ENCODE measurements at places on chromosomes 11 and 22.

- no peak for DNase-seq
Observed at GRCh38 chr22:37162221-37163095, 12.7 kb upstream of the IL2RB start.

GRCh38 chr11:24598641-24599040 is 101.8 kb downstream of the LUZP2 start:
- no peak for DNase-seq

GRCh38 chr11:96075532-96075959 is 151.6 kb upstream of the MTMR2 start:
- DNase-seq = peak; percentile 9

- DNase-seq = no peak
Observed at GRCh38 chr11:46564459-46564858, 29.4 kb downstream of the AMBRA1 start.

- peak; percentile 3 for DNase-seq
Observed at GRCh38 chr22:24894998-24895397, 51.5 kb downstream of the LHFPL7 start.

DNA sequence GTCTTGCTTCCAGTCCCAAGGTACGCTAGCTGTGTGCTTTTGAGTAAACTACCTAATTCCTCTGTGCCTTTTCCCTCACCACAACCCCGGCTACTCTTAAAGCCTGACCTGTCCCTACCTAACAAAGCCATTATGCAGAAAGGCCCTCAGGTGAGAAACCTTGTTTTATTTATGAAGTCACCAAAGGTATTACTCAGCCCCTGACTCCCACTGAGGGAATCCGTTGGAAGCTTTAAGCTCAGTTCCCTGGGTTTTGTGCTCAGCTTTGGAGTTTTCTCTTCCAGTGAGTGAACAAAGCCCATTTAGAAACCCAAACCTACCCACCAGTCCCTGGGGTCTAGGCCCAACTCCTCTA is 90.9 kb downstream of the APIP start:
- DNase-seq = no peak

- no peak for DNase-seq
Observed at GRCh38 chr11:7572001-7572712, 58.4 kb downstream of the PPFIBP2 start.

- DNase-seq = no peak
Observed at GRCh38 chr11:14618060-14618459, 25.5 kb upstream of the PDE3B start.

GRCh38 chr11:70662691-70663098 is 264.4 kb downstream of the CTTN start:
- no peak for DNase-seq

DNA sequence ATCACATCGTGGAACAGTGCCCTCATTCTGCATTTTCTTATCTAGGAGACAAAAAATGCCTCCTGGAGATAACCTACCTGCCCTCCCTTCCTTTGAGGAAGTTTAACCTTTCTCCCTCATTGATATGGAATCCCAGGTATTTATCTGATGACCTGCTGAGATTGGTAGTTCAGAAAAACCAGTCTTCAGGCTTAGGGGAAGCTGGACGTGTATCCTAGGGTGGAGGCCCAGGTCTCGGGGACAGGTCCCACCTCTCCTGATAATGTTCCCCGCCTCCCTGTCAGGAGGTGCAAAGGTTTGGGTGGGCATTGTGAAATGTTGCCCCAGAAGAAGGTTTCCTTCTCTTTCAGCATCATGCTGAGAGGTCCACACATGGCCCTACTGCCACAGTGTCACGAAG is 186.9 kb upstream of the NAV2 start:
- DNase-seq = no peak

- DNase-seq = no peak
Observed at GRCh38 chr11:2789331-2789730, 89.5 kb upstream of the KCNQ1OT1 start.

DNA sequence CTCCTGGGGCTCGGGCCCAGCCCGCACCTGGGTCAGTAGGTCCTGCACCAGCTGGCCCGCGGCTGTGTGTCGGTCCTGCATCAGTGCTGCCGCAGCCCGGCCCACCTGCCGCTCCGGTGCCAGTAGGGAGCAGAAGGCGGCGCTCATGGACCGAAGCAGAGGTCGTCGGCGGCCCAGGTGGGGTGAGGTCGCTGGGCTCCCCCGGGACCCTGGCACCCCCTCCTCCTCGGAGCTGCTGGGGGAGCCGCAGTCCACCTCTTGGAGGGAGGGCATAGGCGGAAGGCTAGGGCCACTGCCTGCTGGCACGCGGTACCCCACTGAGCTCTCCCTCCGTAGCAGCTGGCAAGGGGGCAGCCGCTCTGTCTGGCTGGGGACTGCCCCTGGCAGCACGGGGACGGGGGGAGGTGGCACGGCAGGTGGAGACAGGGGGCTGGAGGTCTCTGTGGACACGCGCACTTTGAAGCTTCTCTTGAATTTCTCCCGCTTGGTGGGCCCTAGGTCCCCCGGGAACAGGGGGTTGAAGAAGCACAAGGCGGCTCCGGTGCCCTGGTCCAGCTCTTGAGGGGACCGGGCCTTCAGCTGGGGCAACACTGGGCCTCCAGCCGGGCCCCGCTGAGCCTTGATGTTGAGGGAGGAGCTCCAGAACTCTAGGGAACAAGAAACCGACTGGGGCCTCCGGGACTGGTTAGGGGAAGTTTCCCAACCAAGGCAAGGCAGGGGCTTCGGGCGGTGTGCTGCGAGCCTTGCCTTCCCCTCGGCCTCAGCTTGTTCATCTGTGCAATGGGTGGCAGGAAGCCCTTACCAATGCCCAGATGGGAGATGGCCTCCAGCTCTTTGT is 1.4 kb downstream of the RIN1 start:
- DNase-seq = peak; percentile 69

- DNase-seq = no peak
Observed at GRCh38 chr11:69427906-69428880, 53.3 kb upstream of the LINC01488 start.

GRCh38 chr11:73570415-73571114 is 27.3 kb downstream of the FAM168A start:
- DNase-seq = no peak

DNA sequence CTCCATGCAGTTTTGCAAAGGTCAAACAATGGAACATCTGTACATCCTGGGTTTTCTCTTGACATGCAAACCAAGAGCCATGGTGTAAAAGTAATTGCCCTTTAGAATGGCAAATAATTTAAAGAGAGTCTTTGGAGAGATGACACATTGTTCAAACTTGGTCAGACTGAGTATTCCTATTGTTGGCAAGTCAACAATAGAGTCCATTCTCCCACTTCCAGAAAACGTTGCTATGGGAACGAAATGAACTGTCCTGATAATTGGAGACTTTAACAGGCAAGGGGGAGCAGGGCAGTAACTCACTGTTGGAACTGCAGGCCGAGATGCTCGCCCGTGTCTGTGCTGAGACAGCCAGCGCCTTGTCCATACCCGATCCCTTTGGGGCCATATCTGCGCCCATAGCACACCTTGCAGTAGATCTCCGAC is 13.9 kb downstream of the CSRP3 start:
- DNase-seq = no peak

DNA sequence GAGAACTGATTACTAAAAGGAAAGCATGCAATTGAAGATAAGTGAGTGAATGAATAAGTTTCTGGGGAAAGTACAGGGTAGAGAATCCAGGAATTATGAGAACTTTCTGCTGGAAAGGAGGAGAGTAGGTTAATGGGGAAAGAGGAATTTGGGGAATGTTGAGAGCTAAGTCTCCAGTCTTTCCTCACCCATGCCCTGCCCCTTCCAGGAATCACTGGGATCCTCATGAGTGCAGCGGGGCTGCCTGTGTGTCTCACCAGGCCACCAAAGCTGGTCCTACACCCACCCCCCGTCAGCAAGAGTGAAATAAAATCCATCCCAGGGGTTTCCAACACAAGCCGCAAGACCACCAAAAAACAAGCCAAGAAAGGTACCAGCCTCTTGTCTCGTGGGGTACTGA is 17.0 kb downstream of the DTX4 start:
- DNase-seq = no peak

DNA sequence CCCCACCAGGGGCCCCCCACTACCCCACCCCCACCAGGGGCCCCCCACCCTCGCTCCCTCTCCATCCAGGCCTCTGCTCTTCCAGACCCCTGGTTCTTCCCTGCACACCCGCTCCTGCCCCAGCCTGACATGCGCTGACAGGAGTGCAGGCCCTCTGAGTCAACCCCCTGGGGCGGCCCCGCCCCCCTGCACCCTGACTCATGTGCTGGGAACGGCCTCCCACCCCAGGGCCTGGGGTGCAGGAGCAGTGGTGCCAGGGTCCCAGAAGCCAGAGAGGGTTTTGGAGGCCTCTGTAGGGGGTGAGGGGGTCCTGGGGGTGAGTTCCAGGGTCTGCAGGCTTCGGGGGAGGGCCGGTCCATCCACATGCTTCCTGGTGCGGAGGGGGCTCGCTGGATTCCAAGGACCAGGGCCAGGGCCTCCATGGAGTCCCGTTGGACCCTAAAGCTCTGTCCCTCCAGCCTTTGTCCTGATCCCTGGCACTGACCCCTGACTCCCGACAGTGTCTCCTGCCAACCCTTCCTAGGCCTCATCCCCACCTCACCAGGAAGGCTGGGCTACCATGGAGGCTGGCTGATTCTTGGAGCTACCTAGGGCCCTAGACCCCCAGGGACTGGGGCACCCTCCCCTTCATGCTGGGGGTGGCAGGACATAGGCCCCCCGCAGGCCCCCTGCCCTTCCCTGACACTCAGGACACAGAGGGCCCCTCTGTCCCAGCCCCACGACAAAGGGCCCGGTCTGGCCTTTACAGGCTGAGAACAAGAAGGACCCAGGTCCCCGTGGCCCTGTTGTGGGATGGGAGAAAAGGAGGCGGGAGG is 583 bp upstream of the PKP3 start:
- DNase-seq = no peak

GRCh38 chr11:8282631-8283030 is 19.0 kb upstream of the LMO1 start:
- DNase-seq = no peak

DNA sequence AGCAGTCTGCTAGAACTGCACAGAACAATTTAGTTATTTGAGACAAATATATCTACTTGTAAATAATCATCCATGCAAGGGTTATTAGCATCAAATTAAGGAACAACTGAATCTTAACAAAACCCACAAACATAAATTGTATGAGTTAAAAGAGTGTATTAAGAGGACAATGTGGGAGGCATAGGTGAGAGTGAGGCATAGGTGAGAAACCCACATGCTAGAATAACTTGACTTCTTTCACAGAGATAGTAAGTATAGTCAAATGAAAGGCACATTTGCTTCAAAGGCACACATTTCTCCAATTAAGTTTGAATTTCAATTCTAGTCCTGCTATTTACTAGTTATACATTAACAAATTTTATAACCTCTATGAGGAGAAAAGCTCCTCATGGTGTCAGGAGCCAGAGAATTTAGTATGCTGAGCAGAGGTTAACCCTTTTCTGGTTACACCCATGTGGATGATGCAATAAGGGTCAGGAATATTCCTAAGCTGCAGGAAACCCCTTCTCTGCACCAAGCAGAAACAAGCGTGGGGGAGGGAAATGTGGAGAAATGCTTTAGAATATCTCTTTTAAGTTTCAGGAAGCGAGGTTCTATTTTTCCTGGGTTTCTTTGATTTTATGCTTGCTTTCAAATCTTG is 264.2 kb downstream of the GRM5 start:
- DNase-seq = no peak

DNA sequence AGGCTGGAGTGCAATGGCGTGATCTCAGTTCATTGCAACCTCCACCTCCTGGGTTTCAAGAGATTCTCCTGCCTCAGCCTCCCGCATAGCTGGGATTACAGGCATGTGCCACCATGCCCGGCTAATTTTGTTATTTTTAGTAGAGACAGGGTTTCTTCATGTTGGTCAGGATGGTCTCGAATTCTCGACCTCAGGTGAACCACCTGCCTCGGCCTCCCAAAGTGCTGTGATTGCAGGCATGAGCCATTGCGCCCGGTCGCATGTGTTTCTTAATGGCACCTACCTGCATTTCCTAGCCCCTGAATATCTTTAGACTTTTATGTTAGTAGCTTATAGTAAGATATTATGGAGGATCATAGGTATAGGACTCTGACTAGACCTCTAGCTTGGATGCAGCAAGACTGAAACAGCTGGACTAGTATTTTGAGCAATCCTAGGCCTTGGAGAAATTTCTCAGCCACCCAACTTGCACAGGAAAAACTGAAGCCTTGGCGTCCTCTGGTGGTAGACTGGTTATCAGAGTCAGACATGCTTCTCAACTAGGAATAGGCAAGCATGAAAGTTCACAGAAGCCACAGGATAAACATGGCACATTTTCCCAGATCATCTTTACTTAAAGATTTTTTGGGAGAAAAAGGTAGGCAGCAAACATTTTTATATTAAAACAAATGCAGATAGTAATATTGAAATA is 22.7 kb upstream of the C1QTNF4 start:
- peak; percentile 88 for DNase-seq

DNA sequence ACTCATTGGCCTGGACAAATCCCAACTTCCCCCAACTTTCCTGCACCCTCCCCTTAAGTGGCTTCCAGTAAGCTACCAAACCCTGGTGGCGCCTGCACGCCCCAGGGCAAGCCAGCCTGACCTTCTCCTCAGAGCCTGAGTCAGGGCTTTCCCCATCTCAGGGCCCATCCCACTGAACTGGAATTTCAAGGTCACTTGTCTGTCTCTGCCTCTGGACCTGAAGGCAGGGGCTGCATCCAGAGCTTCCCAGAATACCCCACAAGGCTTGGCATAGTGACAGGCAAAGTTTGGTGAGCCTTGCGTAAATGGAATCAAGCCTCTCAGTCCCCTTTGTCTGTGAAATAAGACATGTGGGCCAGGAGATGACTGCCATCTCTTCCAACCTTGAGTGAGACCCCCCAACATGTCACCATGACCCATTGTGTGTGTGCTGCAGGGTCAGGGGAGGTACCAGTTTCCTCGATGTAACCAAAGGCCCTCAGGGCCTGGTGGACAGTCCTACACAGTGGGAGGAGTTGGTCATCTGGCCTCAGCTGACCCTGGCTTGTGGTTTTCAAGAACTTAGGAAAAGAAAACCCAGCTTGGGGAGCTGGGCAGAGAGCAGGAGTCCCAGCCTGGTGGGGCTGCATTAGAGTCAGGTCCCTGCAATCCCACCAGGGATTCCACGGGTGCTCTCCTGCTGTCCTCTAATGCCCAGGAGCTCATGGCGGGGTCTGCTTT is 8.9 kb downstream of the ALX4 start:
- DNase-seq = no peak

- DNase-seq = no peak
Observed at GRCh38 chr11:130808541-130808940, 107.7 kb downstream of the SNX19 start.

GRCh38 chr22:44412136-44412731 is 85.8 kb downstream of the RTL6 start:
- DNase-seq = no peak

DNA sequence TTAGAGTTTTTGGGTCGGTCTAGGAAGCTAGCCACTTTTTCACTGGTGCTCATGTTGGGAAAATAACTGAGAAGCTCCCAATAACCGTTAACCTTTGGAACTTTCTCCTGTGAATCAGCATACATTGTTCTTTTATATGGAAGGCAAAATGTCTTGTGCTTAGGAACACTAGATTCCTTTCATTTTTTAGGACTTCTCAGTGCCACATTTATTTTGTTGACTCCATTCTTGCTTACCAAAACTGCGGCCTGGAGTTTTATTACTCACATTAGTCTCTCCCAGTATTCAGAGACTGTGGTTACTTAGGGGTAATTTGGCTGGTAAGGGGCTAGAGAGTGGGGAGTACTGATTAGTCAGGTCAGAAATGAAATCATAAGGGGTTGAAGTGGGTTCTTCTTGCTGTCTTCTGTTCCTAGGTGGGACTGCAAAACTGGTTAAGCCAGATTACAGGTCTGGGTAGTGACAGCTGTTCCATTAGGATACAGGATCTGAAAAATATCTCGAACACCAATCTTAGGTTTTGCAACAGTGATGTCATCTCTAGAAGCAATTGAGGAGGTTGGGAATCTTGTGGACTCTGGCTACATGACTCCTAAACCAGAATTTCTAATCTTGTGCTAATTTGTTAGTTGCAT is 631.4 kb upstream of the LUZP2 start:
- no peak for DNase-seq
